ENCODE measurements at places on chromosomes 7 and 10.

DNA sequence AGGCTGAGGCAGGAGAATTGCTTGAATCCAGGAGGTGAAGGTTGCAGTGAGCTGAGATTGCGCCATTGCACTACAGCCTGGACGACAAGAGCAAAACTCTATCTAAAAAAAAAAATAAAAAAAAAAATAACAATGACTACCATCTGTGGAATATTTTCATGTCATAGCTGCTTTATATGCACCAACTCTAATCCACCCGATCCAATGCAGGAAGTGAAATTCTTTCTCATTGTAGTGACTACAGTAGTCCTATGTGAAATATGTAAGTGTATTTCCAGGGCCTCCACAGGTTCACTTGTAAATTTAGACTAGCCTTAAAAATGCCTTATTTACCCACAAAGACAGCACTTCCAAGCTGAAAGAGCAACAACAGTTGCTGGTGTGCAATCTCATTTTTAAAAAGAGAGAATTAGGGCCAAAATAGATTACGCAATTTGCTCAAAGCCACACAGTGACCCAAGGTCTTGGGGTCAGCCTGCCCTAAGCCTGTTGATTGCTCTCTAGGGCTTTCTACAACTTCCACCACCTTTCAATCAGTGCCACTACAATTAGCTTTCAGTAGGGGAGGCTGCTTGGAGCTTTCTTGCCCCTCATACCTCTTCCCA, 25.8 kb upstream of the EGFR start:
- DNase-seq, result no peak

- DNase-seq, result no peak
Observed at GRCh38 chr10:14550471-14550981, 219.8 kb upstream of the FRMD4A start.

GRCh38 chr7:75776295-75776971, 4.4 kb upstream of the CCL26 start:
- DNase-seq, result peak; percentile 47

- peak; percentile 76 for DNase-seq
Observed at GRCh38 chr7:17940302-17940883, at the start of gene SNX13. Gene SNX13, minus strand, starts transcription at chr7:17940494. Its CDS starts 199 bp downstream, at chr7:17940295.

- no peak for DNase-seq
Observed at GRCh38 chr10:21368728-21369425, 156.6 kb downstream of the SKIDA1 start.

DNA sequence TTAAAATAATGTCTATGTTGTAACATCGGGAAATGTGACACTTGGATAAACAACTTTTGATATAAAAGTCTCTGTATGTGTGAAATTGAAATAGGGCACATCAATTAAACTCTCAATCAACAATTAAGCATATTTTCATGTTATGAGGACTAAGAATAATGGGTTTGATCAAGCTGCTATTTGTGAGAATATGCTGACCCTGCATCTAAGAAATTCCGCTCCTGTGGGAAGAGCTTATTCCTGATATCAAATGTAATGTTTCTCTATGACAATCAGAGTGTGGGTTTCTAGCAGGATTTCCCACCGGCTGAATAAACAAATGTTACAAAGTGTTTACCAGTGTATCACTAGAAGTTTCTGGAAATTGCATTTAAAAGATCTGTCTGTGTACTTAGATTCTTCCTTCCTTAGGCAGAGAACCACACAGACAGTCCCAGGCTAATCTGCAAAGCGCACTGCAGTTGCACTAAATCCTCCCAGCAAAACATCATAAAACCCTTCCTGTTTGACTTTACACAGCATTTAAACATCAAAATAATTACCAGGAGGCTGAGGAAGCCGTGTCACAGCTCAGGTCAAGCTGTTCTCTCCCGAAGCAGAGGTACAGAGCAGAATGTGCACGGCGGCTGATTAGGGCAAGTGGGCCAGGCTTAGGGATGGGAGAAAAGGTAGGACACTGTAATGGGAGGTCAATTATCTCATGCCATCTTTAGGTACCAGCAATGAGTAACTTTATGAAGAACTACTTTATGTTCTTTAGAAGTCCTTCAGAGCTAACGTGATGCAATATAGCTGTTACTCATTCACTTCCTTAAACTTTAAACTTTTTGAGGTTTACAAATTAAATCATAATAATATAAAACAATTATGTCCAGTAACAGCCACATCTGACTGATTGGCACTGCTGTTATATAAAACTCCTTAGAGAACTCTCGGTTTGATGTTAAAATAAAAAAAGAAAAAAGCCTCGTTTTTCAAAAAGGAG, 109.1 kb upstream of the CTTNBP2 start:
- DNase-seq, result no peak

DNA sequence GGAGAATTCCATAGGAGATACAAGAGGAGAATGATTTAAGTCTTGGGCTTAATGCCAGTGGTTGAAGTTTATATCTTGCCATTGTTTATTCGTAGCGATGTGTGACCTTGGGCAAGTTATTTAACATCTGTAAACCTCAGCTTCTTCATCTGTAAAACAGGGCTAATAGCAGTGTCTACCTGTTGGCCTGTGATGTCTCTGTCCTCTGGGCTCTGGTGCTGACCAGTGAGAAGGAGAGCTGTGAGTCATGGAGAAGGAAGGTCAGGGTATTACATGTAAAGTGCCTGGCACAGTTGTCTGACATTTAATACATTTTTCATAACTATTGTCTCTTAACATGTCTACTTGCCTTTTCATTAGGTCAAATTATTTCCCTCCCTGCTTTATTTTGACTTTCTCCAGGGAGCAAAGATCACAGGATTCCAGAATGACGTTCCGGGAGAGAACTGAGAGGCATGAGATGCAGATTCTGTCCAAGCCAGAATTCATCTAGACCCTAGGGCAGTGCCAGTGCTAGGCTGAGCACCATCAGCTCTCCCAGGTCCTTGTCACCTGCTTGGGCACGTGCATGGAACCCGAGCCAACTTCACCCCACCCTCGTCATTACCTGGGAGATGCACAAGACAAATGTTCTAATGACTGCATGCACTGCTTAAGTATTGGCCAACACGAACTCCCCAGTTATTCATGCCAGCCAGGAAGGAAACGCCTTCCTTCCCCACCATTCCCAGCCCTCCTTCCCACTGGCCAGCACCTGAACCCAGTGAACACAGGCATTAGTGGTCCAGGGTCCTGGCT, 187.9 kb downstream of the DPY19L1 start:
- no peak for DNase-seq

DNA sequence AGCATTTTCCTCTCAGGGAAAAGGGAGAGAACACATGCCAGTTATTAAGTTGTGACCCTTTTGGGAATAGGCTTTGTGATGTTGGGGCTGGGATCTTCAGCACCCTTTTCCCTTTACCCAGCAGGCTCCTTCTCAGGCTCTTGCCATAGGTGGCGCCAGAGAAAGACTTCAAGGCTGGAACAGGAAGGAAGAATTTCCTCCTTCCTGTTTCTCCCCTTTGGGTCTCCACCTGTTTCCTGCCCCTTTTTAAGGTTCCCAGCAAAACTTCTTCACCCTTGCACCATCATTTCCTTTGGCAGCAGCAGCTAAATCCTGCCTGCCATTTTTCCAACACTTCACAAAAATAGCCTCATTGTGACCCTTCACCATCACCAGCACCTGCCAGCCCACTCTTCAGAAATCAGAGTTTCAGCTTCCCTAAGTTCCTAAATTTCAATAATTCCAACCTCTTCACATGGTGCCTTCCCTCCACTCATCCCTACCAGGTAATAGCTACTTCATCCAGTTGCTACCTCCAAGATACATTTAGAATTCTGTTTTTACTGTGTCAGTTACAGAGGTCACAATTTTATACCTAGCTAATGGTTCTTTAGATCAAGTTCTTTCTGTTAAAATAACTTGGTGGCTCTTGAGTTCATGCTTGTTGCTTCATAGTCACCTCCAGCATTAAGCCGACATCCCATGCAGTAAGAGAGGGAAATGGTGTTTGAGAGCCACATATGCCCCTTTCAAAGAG, 22.4 kb upstream of the FOXK1 start:
- DNase-seq, result no peak

GRCh38 chr7:115868369-115868768, 162.2 kb downstream of the TFEC start:
- no peak for DNase-seq

GRCh38 chr10:93745408-93746065, 12.2 kb upstream of the LGI1 start:
- no peak for DNase-seq

DNA sequence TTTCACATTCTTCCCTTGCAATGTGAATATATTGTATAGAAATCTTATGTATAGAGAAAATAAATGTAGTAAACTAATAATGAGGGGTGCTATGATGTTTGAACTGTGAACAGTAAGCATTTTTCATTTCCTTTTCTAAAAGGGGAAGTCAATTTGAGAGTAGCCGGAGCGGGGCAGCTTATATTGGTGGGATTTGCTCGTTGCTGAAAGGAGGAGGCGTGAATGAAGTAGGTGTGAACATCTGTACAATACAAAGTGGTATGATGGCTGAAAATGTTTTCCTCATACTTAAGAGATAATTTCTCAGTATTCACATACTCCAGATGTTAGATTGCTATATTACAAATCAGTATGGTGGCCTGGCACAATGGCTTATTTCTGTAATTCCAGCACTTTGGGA, 87.1 kb downstream of the SRI start:
- no peak for DNase-seq

DNA sequence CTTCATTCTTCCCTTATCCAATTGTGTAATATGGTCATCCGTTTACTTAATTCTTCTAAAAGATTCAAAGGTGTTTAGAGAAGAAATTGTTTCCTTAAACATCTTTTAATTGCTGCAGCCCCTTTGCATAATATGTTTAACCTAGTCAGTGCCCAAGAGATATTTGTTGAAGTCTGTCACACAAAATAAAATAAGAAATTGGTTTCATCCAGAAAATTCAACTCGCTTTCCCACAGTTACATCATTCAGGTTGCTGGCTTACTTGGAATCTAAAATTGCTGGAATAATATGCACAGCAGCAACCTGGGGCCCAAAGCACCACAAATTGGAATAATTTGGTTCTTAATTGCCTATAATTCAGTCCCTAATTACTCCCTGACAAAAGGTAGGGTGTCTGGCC, 155.1 kb upstream of the ETV1 start:
- DNase-seq, result no peak

DNA sequence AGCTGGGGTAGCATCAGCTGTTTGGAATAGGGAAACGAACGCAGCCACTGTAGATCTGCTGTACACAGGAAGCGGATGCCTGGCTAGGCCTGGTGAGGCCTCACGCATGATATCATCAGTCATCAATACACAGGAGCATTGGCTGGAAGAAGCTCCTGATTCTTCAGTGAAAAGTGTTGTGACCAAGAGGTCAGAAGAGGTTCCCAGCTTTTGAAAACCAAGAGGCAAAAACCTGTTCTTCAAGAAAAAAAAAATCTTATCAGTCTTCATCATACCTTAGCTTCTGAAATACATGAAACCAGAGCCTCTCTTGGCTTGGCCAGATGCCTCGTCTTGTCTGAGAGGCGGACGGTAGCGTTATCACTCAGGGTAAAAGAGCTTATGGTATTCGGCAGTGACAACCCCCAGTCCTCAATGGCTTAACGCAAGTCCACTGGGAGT, 139.3 kb upstream of the TCF7L2 start:
- no peak for DNase-seq

DNA sequence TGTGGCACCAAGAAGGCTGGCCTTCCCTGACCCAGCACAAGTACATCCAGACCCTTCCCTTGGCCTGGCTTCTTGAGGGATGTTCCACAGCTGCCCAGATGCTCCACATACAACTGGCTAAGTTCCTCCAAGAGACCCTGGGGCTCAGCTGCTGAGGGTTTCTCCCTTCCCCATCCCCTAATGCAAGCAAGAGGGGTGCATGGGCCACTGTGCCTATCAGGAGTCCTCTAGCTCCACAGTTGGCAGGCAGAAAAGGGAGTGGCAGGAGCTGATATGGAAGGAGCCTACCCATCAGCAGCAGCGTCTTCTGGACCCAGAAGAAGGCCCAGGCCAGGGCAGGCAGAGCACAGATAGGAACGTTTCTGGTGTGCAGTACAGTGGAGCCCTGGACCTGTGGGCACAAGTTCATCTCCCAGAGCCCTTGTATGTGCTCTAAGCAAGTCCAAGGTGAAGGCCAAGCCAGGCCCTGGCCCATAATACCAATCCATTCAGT, 26.2 kb downstream of the VSIR start:
- no peak for DNase-seq

DNA sequence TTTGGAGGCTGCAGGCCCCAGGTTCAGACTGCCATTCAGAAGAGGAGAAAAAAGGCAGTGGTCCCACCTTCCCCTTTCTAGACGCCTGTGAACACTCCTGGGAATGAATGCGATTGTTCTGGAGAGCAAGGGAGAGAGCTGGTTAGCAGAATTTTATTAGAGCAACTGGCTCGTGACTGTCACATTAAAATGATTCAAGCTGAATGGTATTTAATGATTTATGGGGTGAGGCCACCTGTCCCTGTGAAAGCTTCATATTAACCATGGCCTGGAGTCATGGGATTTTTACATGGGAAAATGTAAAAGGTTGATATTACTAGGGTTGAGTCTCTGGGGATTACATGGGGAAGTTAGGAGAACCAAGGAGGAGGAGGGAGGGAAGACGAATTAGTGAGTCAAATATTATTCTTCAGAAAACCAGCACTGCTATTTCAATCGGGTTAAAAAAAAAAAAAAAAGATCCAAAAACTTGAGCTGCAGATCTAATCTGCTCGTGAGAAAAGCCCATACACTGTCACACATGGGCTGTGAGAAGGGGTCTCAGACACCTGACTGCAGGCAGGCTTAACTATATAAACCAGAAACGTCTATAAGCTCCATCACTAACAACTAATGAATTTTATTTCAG, 8.3 kb downstream of the CXCL12 start:
- DNase-seq, result no peak

GRCh38 chr10:72948762-72949161, 5.8 kb downstream of the PLA2G12B start:
- DNase-seq, result no peak

- DNase-seq, result no peak
Observed at GRCh38 chr7:20220293-20220761, 3.1 kb upstream of the MACC1 start.

DNA sequence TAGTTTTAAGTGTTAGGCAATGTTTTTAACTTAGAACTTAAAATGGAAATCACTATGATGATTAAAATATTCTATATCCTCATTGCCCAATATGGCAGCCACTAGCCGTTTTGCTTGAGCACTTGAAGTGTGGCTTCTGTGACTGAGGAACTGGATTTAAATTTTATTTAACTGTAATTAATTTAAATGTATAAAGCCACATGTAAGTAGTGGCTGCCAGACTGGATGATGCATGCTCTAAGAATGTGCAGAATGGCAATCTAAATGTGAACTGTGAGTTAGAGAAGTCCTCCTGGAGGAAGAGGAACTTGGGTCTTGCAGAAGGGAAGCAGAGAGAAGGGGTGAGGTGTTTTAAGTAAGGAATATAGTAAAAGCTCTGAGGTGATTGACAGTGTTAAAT, 451.4 kb downstream of the SUGCT start:
- DNase-seq, result no peak

GRCh38 chr10:80207768-80208370, 2.5 kb upstream of the ANXA11 start:
- DNase-seq, result no peak

Data from activated T-cell treated with anti-CD3 and anti-CD28 coated beads for 4 hours (primary cell).